Breast epithelium (tissue), 4 donors: ENCODE measurements at places on chromosomes 6 and 20.

- no peak for DNase-seq
Measured at GRCh38 chr6:169558774-169559441, 142.9 kb downstream of the WDR27 start.

GRCh38 chr6:150979826-150980350, 114.4 kb downstream of the MTHFD1L start:
- DNase-seq, result no peak

GRCh38 chr6:156919370-156919769, 142.2 kb downstream of the ARID1B start:
- DNase-seq, result no peak

- DNase-seq, result no peak
Measured at GRCh38 chr6:141398949-141399348, 733.8 kb upstream of the GJE1 start.

DNA sequence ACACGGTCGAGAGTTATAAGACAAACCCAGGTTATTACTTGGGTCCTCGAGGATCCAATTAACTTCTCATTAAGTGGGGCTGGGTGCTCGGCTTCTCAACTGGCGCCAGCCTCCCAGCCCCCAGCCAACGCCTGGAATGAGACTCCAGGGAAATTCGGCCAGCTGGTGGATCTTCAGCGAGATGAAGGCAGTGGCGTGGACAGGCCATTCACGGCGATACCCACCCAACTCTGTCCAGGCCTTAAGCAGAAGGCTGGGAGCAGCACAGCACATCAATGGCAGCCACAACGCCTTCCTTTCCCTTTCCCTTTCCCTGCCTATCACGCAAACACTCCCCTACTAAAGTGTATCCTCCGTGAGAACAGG, 868 bp downstream of the METTL24 start:
- no peak for DNase-seq

DNA sequence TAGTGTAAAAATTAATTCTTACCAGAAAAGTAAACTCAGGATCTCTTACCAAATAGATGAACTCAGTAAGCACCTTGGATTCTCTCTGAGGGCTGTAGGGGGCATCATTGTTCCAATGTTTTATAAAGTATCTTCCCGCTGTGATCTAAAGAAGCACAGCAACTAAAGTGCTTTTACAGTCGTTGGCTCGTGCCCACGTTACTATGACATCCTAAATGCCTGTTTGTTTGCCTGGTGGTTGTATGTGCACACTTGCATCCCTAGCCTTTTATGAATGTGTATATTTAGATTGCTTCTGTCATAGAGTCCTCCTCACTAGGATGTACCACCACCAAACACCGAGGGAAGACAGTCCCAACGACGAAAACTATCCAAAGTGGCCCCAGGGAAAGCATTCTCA, 34.5 kb downstream of the SLX4IP start:
- DNase-seq, result peak; percentile 54

- no peak for DNase-seq
Measured at GRCh38 chr6:126724821-126725220, 384.9 kb downstream of the CENPW start.

DNA sequence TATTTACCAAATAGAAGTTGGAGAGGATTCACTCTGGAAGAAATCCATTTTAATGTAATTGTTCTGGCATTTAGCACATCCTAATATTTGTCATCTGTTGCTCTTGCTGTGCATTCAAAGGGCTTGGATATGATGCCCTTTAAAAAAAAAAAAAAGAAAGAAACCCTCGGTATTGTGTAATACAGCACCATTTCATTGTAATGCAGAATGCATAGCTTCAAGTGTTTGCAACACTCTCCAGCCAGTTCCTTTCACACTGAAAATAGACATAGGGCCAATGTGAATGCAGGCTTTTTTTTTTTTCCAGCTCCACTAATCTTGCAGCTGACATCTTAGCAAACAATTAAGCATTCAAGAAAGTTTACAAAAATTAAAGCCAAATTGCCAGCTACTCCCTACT, 197.4 kb upstream of the POU3F2 start:
- DNase-seq, result no peak

DNA sequence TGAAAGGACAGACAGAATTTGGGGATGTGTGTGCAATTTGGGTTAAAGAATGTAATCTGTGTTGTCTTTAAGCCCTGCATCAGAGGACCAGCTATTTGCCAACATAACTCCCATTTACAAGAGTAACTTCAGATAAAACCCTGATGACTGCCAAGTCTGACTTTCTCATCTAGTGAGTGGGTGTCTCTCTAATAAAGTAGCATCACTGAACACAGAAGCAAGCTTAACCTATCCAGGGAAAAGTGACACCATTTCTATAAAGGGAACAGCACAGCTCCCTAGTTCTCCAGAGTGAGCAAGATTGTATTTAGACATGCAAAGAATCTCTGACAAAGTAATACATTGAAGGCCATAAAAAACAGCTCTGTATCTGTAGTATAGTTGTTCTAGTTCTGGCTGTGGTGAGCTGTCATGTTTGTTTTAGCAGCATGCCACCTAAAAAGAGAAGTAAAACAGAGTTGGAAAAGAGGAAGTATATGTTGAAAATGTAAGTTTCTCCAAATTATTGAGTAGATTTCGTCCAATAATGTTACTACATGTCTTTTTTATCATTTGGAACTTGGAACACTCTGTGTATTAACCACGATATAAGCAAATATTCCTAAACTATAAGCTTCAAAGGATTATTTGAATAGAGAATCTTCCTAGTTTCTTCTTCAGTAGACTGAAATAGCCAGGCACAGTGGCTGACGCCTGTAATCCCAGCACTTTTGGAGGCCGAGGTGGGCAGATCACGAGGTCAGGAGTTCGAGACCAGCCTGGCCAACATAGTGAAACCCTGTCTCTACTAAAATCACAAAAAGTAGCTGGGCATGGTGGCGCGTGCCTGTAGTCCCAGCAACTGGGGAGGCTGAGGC, 8.8 kb upstream of the PIM1 start:
- DNase-seq, result no peak

GRCh38 chr6:1615151-1615852, 5.6 kb downstream of the FOXC1 start:
- no peak for DNase-seq

GRCh38 chr20:3330046-3330741, 77.3 kb downstream of the DNAAF9 start:
- DNase-seq, result no peak

GRCh38 chr6:109417646-109418045, 22.8 kb downstream of the PPIL6 start:
- DNase-seq, result no peak

DNA sequence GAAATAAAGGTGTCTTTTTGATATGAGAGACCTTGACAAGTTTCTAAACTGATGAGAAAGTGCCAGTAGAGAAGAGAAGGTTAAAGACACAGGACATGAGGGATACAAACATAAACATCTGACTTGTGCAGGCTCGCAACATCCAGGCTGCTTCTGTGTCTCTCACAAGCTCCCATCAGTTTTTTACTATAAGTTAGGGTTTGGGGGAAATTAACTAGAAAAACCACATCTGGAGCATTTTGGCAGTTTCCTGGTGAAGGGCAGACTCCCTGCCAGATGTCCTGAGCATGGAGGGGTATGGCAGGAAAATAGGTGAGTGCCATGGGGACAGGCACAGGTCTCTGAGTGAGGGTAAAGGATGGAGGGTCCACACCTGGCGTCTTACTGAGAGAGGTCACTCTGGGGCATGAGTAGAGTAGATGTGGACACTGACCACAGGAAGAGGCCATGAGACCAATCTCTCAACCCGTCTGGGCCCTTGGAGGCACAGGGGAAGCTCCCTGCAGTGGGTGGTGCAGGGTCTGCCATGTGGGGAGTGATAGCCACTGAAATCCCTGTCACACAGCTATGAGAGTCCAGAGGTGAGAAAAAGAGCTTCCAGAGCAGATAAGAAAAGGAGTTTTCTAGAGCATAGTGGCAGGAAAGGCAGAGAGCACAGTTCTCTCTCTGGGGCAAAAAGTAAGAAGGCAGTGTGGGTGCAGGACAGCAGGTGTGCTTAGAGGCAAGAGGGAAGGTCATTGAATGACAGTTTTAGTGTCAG, 193.3 kb upstream of the SYNDIG1 start:
- no peak for DNase-seq

- no peak for DNase-seq
Measured at GRCh38 chr6:26388014-26388413, 5.1 kb downstream of the BTN2A2 start.

DNA sequence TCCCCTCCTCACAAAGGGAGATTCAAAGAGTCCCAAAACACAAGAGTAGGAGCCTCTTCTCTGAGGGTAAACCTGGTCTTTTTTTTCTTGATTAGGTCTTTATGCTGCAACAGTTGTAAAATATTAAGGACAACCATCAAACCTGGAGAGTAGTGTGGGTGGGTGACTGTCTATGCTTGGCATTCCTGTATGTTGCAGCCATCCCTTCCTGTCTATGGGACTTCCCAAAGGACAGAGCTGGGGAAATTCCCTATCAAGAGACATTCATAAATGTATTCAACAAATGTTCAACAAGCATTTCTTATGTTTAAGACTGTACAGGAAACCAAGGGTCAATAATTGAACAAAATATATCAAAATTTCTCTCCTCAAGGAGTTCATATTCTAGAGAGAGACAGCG, 5.5 kb downstream of the BTN2A2 start:
- DNase-seq, result no peak

DNA sequence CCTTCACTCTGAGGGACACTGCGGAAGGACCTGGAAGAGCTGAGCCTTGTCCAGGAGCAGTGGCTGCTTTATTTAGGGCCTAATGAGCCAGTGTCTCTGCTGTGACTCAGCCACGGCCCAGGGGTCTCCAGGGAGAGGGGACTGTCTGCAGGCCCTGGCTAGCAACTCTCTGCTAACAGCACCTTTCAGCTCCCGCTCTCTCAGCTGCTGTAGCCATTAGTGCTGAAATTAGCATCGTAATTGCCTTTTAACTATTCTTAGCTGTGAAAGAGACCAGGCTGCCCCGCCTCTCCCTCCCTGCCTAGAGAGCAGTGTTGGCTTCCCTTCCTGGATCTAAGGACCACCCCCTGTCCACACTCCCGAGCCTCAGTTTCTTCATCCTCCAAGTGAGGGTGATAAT, 53.1 kb upstream of the SLC32A1 start:
- no peak for DNase-seq

DNA sequence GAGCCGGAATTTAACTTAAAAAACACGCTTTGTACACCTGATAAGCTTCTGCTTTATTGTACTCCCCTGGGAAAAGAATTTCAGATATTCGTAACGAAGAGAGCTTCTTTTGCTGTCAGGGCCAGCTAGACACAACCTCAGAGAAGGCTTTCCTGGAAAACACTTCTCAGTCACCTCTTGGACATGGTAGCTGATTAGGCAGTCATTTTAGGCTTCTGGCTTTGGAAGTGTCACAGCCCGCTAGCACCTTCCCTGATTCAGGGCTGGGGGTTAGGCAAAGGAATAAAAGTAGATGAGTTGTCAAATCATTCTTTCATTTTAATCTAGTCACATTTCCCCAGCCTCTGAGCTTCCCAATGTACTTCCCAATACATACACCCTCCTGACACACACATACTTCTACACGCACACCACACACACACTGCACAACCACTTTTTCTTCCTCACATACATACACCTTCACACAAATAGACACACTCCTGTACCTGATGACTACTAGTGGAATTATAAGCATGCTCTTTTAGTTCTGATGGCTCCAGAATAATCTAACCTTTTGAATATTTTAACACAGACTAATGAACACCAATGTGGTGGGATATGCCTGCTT, 34.9 kb upstream of the TINAG start:
- no peak for DNase-seq

- no peak for DNase-seq
Measured at GRCh38 chr6:5671601-5672559, 334.8 kb downstream of the NRN1 start.

DNA sequence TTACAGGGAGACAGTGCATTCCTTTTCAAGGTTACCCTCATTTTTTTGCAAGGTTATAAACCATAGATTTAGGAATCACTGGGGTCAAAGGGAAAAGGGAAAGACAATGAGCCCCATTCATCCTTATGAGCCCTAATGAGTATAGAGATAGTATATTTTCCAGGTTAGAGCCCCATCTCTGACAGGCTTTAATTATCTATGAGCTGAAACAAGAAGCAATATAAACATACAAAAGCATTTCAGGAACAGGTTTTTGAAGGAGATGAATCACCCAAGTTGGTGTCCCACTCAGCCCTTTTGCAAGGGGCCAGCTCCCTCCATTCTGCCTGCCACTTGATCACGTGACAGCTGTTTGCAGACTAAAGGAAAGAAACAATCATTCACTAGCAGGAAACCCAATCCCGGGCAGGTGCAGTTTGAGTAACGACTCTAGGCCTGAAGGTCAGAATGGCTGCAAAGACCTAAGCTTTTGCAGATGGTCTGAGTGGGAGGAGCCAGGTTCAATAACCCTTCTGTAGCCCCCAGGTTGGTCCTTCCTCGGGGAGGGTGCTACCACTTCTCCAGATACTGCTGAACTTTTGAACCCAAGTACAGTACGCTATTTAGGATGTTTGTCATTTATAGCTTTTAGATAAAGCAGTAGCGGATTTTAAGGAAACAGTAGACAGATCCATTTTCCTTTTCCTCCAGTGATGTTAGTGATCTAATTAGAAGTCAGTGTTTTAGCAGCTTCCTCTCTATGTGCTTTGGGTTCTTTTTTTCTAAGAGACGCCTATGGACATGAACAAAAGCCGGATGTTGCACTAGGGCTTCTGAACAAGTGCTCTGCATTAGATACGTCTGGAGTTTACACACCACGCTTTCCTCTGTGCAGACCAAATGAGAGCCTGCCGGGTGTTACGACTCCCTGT, 253.2 kb downstream of the SOX4 start:
- DNase-seq, result no peak

- no peak for DNase-seq
Measured at GRCh38 chr20:52210037-52210990, 18.7 kb upstream of the ZFP64 start.

GRCh38 chr6:33175436-33176069, 16.7 kb downstream of the COL11A2 start:
- DNase-seq, result no peak

GRCh38 chr6:30060606-30061091, 416 bp upstream of the POLR1H start:
- DNase-seq, result no peak

- no peak for DNase-seq
Measured at GRCh38 chr6:154111025-154111424, 72.0 kb downstream of the OPRM1 start.

- DNase-seq, result no peak
Measured at GRCh38 chr6:41692080-41692675, 43.2 kb downstream of the TFEB start.

GRCh38 chr6:24089736-24090135, 36.3 kb upstream of the NRSN1 start:
- DNase-seq, result no peak

DNA sequence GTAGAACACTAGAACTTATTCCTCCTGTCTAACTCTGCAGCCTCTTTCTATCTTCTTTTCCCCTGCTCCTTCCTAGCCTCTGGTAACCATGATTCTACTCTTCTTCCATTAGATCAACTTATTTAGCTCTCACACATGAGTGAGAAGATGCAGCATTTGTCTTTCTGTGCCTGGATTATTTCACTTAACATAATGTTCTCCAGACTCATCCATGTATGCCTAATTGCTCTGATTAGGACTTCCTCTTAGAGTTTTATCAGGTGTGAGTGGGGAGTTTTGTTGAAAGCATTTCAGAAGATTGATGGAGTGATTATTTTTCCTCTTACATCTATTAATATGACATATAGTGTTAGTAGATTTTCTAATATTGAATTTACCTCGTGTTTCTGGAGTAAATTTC, 140.4 kb downstream of the CDKAL1 start:
- DNase-seq, result no peak

- DNase-seq, result no peak
Measured at GRCh38 chr6:47476781-47477496, 650 bp upstream of the CD2AP start.

- DNase-seq, result no peak
Measured at GRCh38 chr6:90097356-90097755, 199.3 kb downstream of the BACH2 start.
